SJSA1 (cell line): ENCODE measurements at places on chromosomes 3 and 15. TPM values are rescaled to one million over a fixed set of nuclear protein-coding genes. Genes with fewer than 3 reads are reported as not detected.
A peak's percentile ranks its signal among the peaks of the same experiment; 100 is the strongest.

DNA sequence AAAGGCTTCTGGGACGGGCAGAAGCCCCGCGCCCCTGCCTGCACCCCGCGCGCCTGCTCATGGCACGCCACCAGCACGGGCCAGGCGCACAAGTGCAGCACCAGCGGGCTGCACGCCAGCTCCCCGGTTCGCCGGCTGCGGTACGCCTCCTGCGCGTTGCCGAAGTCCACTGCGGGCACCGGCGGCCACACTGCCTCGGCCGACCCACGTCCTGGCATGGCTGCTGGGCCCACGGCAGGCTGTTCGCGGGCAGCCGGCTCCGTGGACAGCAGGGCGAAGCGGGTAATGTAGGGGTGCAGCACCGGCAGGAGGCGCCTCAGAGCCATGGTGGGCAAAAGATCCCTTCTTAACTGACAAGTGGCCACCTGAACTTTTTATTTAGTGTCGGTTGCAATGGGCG is 34.8 kb downstream of the MCCC1 start:
- DNase-seq: no peak

GRCh38 chr3:120429921-120430361 is 20.9 kb downstream of the FSTL1 start:
- peak; percentile 80 for DNase-seq

NANOGP8 gene
- total RNA-seq: not detected in 2 replicates

DNA sequence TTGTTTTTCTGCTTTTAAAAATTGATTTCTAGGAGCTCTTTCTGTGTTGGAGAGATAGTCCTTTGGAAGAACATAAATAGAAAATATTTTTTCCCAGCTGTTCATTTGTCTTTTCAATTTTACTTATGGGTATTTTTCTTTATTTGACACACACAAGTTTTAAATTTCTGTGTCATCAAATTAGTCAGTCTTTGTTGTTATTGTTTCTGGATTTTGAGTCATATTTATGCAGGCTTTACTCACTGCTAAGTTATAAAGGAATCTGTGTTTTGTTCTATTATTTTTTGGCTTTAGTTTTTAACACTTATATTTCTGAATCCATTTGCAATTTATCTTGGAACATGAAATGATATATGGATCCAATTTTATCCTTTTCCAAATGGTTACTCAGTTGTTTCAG is 5.9 kb upstream of the GHSR start:
- DNase-seq: no peak

- no peak for DNase-seq
These were observed 44.9 kb upstream of the ABHD2 start for GRCh38 chr15:89043031-89044002.

DNA sequence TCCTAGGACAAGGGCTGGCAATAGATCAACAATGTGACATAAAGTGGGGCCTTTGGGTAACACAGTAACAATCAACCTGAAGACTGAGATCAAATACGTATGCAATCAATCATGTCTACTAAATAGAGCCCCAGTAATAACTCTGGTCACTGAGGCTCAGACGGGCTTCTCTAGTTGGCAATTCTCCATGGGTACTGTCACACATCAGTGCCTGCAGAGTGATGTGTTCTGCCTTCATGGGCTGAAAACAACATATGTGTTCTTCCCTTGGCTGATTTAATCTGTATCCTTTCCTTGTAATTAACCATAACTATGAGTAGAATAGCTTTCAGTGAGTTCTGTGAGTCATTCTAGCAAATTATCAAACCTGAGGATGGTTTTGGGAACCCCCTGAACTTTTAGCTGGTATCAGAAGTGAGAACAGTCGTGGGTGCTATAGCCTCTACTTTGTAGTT is 113.6 kb downstream of the TMCO5A start:
- no peak for DNase-seq

DNA sequence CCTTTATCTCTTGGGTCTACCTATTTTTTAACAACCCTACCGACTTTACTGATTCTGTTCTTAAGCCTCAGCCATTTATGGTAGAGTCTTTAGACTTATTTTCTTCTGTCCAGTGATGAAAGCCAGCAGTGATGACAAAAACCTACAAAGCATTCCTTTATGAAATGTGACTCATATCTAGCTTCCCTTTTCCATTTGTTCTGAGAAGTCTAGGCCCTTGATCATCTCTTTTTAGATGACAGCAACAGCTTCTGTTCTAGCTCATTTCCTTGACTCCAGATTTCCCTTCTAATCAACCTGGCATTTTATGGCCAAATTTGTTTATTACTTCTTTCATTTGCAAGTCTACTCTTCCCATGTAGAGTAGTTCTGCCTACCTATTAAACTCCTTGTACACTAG is 36.1 kb downstream of the CFAP44 start:
- DNase-seq: no peak

GRCh38 chr15:63071288-63071909 is 28.9 kb downstream of the TPM1 start:
- DNase-seq: no peak

DNA sequence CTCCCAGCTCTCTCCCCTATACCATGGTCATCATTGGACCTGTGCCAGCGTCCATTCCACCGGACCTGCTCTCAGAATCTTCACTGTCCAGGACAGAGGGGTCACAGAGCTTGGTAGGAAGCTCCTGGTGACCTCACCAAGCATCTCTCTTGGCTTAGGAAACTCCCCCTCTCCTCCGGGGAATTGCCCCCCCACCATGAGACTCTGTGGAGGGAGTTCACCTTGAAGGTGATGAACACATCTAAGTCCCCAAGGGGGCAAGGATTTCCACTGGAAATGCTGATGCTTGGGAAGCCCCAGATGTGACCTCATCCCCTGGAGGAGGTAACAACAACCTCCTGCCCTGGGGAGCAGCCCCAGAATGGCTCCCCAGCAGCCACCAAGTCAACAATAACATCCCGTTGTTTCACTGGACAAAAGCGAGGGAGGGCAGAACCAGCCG is 3.2 kb downstream of the SEMA7A start:
- DNase-seq: no peak

CASR gene
- total RNA-seq: not detected in 2 replicates

ZBTB47 gene
- 3.0 and 6.1 TPM in 2 replicates for total RNA-seq

DNA sequence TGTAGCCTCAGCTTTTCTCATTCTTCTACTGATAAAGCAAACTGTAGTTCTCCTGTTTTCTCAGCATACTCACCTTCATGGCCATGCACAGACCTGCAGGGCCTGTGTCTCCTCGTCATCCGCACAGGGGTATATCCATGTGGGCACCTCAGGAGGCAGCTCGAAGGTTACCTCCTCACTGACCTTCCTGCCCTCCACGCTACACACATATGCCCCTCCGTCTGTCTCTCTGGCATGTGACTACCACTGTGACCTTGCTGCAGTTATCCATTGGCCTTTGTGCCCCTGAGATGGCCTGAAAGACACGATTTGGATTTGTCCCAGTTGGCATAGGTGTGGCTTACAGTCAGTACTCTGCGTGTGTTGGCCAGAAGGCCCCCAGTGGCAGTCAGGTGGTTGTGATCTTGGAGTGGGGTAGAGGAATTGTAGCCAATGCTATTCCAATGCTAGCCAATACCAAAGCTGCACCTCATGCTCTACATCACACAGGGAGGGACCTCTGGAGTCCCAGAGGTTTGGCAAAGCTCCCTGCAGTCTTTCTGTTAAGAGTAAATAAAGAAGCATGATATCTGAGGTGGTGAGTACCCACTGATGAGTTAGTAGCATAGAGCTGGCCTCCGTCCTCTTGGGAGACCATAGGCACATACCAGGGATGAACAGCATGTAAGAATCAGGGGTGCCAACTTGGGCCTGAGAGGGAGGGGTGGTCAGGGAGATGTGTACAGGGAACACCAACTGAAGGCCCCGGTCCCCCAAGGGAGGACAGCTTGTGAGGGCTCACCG is 143.4 kb downstream of the EEFSEC start:
- no peak for DNase-seq

DNA sequence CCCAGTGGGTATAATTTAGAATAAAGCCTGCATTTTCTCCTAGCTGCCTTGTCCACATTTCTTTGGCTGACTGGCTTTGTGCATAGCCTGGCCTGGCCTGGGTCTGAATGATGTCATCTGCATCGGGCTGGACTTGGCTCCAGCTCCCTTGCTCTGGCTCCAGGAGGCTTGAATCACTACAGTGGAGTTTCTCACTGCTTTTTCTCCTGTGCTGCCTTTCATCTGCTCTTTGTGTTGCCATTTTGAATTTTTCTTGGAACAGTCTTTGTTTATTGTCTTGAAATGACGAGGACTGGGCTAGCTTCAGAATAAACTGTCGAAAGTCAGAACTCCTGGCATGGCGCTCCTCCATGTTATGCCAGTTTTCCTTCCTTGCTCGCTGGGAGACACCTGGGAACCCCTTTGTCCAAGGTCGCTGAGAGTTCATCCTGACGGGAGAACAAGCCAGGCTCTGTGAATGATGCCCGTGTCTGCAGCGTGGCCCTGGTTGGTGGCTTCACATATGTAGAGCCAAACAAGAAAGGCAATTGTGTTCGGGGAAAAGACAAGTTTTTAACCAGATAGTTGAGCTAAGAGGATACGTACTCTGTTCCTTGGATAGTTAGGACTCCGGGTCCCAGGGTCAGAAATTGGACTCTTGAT is 258.9 kb downstream of the PDZRN3 start:
- DNase-seq: no peak

DNA sequence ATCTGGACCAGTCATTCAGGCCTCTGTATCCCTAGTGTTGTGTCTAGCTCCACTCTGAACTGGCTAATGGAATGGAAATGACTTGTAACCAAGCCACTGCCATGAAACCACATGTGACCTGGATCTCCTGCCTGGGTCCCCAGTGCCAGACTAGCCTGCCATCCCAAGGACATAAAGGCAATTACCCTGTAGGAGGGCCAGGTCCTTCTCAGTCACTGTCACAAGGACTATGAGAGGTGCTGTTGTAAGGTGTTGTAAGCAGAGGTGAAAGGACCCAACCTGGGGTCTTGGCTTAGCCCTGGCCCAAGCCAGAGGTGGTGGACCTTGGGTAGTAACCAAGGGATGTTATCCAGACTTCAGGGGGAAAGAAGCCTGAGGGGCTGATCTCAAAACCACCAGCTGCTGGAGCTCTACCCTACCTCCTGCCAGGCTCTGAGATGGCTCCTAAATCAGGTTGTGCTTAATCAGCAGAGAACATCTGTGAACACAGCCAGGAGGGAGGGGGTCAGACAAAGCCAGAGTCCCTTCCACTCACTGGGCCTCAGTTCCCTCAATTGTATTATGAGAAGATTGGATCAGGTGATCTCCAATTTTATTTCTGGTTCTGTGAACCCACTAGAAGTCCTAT is 15.7 kb upstream of the KLHL24 start:
- no peak for DNase-seq

- no peak for DNase-seq
These were observed 100.0 kb downstream of the THBS1 start for GRCh38 chr15:39680868-39681267.

TMEM207 gene
- total RNA-seq: not detected in 2 replicates

NDN gene
- 41.2 and 41.5 TPM in 2 replicates for total RNA-seq

DNA sequence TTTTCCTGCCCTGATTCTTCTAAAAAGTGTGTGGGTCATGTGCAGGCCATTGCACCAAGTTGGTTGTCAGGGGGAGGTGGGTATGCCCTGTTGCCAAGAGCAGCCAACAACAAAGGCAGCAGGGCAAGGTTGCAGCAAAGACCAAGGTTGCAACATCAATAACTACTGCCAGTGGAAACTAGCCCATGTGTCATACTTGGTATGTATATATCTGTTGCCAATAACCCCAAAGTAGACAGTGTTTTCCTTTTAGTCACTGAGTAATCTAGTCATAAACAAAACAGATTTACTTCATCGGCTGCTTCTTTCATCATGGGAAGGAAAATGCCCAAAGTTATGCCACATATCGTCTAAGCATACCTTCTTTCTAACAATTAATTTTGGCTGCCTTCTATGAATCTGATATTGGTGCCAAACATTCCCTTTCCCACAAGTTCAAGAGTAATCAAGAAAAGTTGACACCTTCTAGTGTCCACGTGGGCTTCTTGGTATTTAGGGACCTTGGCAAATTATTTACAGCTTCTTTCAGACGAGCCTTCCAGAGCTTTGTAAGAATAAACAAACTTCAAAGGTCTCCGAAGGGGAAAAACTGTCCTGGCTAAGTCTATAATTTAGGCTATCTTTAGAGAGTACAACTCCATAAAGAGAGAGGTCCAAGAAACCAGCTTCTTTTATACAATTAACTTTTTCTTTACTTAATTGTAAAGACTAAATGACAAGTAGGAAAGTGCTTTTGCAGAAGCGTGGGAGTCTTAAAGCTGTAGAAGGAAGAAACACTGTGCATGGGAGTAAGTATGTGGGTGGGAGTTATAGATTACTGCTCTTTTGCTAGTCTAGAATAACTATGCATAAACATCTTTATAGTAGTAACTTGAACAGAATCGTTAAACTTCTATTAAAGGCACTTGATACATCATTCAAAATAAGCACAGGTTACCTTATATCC is 10.0 kb upstream of the MBNL1 start:
- peak; percentile 64 for DNase-seq

NRG4 gene
- not detected in 2 replicates for total RNA-seq

EFCC1 gene
- total RNA-seq: 1.5 and 2.8 TPM in 2 replicates

C3orf80 gene
- not detected in 2 replicates for total RNA-seq

KCNMB3 gene
- total RNA-seq: 0.13 and 2.7 TPM in 2 replicates

GRCh38 chr3:52047295-52047960 is 8.9 kb downstream of the DUSP7 start:
- DNase-seq: no peak

GOLIM4 gene
- 55.9 and 77.8 TPM in 2 replicates for total RNA-seq

DNA sequence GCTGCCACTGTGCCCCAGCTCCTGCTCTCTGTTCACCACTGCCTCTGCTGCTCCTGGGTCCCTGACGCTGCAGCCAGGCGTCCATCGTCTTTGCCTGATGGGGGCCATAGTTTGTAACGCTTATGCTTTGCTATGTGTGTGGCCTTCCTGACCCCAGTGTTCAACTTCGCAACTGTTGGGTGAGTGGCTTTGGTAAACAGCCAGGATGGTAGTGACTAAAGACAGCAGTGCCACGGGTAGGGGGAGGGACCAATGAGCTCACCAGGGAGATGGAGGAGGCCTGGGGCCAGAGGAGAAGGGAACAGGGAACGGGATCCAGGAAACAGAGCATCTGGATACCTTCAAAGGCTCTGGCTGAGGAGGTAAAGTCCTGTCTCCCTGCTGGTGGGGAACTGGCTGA is 75.9 kb upstream of the ALDH1L1 start:
- DNase-seq: peak; percentile 81

DNA sequence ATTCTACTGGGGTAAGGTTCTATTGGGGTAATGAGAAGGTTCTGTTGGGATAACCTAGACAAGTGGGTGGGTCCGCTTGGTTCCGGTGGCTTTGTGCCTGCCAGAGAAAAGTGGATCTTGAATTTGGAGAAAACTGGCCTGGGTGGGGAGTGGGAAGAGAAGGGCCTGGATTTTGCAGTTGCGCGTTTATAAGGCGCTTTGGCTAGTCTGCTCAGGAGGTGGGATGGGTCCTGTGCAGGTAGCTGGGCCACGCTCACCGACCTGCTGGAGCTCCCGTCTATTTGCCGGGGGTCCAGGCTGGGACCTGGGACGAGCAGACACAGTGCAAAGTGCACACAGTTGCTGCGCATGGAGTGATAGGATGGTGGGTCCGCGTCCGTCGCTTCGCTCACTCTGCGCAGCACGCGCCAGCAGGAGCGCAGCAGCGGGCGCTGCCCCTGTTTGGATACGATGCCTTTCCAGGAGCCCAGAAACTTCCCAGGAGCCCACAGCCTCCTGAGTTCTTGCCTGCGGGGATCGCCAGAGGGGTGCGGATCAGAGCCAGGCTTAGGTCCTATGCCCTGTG is 1.3 kb upstream of the AP3B2 start:
- no peak for DNase-seq

KBTBD13 gene
- total RNA-seq: not detected in 2 replicates

UTS2B gene
- 0.76 TPM in 1 of 2 replicates, not detected in the other for total RNA-seq
